ENCODE measurements at places on chromosomes 1 and 21. TPM values are rescaled to one million over a fixed set of nuclear protein-coding genes. Genes with fewer than 3 reads are reported as not detected.

- H3K36me3 ChIP-seq: peaks cover 22% of the 10 kb centered on the region
- no peak overlapping the region for H3K4me3 ChIP-seq
- no peak for DNase-seq
- no peaks in the 10 kb centered on the region for H3K27me3 ChIP-seq
Measured at GRCh38 chr21:8997011-8997440, 1524.4 kb upstream of the TPTE start.

- no peak overlapping the region for H3K4me3 ChIP-seq
- DNase-seq: peak; percentile 19
- H3K4me1 ChIP-seq: peaks cover 8% of the 10 kb centered on the region
- no peaks in the 10 kb centered on the region for H3K27me3 ChIP-seq
- peaks cover 9% of the 10 kb centered on the region for H3K36me3 ChIP-seq
- H3K27ac ChIP-seq: no peak overlapping the region
Measured at GRCh38 chr1:225318706-225319575, 108.9 kb downstream of the LBR start.

DNA sequence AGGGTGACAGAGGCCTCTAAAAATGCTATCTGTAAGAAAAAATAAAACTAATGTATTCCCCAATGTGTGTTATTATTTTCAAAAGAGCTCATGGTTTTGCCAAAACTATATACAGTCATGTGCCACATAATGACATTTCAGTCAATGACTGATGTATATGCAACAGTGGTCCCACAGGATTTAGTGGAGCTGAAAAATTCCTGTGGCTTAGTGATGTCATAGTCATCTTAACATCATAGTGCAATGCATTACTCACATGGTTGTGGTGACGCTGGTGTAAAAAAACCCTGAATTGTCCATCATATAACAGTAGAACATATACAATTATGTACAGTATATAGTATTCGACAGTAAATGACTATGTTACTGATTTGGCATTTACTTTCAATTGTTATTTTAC, 172.4 kb downstream of the CACNA1E start:
- no peak overlapping the region for H3K4me3 ChIP-seq
- H3K27me3 ChIP-seq: no peaks in the 10 kb centered on the region

TMEM61 gene
- total RNA-seq: 1.3 TPM

DNA sequence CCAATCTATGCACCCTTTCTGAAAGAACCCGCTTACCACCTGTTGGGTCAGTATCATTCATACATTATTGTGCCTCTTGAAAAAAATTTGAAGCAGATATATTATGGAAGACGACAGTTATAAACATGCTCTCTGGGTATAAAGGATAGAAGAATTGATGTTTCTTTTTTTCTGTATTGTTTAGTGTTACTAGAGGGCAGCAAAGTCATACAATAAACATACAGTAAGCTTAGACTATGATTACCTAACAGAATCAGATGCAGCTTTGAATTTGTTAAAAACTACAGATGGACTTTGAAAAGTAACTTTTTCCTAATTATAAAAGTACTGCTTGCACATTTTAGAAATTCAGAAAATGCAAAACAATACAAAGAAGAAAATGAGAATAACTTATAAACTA, 11.1 kb upstream of the PAXBP1 start:
- no peak overlapping the region for H3K27ac ChIP-seq
- DNase-seq: no peak
- H3K4me1 ChIP-seq: peaks cover 1% of the 10 kb centered on the region
- H3K27me3 ChIP-seq: no peaks in the 10 kb centered on the region
- H3K36me3 ChIP-seq: peaks cover 1% of the 10 kb centered on the region

GRCh38 chr1:40362699-40363098, 10.8 kb upstream of the SMAP2 start:
- no peak for DNase-seq
- H3K27me3 ChIP-seq: peaks cover 2% of the 10 kb centered on the region
- no peak overlapping the region for H3K4me3 ChIP-seq
- H3K36me3 ChIP-seq: no peaks in the 10 kb centered on the region
- no peak overlapping the region for H3K27ac ChIP-seq
- H3K4me1 ChIP-seq: no peaks in the 10 kb centered on the region

- peaks cover 3% of the 10 kb centered on the region for H3K27me3 ChIP-seq
- no peak overlapping the region for H3K4me3 ChIP-seq
- no peak for DNase-seq
- no peaks in the 10 kb centered on the region for H3K4me1 ChIP-seq
- no peak overlapping the region for H3K27ac ChIP-seq
Measured at GRCh38 chr1:182050481-182051448, 10.7 kb downstream of the ZNF648 start.

- H3K4me1 ChIP-seq: peaks cover 3% of the 10 kb centered on the region
- H3K4me3 ChIP-seq: no peak overlapping the region
- no peaks in the 10 kb centered on the region for H3K36me3 ChIP-seq
- peaks cover 10% of the 10 kb centered on the region for H3K27me3 ChIP-seq
Measured at GRCh38 chr1:10774615-10775310, 21.7 kb downstream of the CASZ1 start.

MECR gene
- total RNA-seq: 35.9 TPM

GRCh38 chr1:15036101-15036500, 117.4 kb upstream of the TMEM51 start:
- no peak overlapping the region for H3K27ac ChIP-seq
- no peak overlapping the region for H3K4me3 ChIP-seq
- H3K4me1 ChIP-seq: peaks cover 2% of the 10 kb centered on the region
- peaks cover 1% of the 10 kb centered on the region for H3K36me3 ChIP-seq
- no peaks in the 10 kb centered on the region for H3K27me3 ChIP-seq

KIF14 gene
- total RNA-seq: 7.8 TPM

DNA sequence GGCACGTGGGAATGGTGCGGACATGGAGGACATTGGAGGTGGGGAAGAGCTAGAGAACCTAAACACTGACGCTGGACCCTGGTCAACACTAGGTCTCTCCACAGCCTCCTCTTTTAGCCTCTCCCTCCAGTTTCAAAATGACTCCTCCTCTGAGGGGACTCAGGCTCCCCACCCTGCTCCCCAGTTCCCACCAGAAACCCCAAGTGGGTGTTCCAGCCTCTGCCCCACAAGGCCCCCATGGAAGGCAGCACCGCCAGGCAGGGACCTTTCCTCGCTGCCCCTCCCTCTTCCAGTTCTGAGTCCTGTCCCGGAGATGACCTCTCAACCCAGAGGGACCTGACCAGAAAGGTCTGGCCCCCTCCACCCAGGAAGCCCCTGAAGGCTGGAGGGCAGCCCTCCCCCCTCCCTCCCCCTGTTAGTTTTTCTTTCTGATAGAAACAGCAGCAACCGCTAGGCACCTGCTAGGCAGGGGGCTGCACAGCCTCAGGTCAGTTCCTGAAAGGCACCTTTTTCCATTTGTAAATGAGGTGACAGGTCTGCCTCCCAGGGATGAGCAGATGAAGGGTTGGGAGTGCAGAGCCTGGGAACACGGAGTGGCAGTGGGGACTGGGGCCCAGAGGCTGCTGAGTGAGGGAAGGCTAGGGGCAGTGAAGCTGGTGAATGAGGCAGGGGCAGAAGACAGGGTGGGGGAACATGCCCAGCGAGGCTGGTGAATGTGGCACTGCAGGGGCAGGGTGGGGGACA, 9.3 kb upstream of the ITGB2 start:
- peaks cover 70% of the 10 kb centered on the region for H3K27me3 ChIP-seq
- H3K27ac ChIP-seq: no peak overlapping the region
- no peak for DNase-seq
- peak overlapping the region; percentile 40 for H3K4me3 ChIP-seq
- no peaks in the 10 kb centered on the region for H3K36me3 ChIP-seq

BSND gene
- not detected for total RNA-seq

- H3K4me1 ChIP-seq: no peaks in the 10 kb centered on the region
- H3K27me3 ChIP-seq: no peaks in the 10 kb centered on the region
- H3K36me3 ChIP-seq: no peaks in the 10 kb centered on the region
- no peak overlapping the region for H3K4me3 ChIP-seq
Measured at GRCh38 chr1:12810691-12811408, 19.7 kb downstream of the PRAMEF1 start.

GRCh38 chr1:248851390-248851789, 7.5 kb downstream of the ZNF692 start:
- no peak for DNase-seq
- H3K36me3 ChIP-seq: peaks cover 21% of the 10 kb centered on the region
- H3K27ac ChIP-seq: no peak overlapping the region
- no peaks in the 10 kb centered on the region for H3K27me3 ChIP-seq

DNA sequence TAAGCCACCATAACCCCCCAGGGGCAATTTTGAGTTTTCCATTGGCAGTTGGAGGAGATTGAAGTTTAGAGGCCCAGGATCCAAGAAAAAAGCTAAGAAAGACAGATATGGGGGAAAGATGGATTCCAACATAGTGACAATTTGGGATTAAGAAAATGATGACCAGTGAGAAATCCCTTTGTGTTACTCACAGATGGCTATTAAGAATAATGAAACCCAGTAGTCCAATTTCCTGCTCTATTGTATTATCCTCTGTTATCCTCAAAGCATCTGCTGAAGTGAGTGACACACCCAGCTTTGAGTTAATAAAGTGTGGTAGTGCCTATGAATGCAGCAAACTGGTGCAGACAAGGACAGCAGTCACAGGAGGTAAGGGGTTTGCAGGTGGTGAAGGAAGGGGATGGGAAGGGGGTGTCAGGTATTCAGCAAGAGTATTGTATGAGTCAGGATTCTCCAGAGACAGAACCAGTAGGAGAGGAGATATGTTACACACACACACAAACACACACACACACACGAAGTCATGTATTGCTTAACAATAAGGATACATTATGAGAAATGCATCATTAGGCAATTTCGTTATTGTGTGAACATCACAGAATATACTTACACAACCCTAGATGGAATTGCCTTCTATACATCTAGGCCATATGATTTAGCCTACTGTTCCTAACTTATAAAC, 112.4 kb upstream of the VANGL1 start:
- peaks cover 36% of the 10 kb centered on the region for H3K4me1 ChIP-seq
- H3K4me3 ChIP-seq: no peak overlapping the region
- no peak for DNase-seq
- H3K27ac ChIP-seq: no peak overlapping the region

SV2A gene
- total RNA-seq: 21.8 TPM

DNA sequence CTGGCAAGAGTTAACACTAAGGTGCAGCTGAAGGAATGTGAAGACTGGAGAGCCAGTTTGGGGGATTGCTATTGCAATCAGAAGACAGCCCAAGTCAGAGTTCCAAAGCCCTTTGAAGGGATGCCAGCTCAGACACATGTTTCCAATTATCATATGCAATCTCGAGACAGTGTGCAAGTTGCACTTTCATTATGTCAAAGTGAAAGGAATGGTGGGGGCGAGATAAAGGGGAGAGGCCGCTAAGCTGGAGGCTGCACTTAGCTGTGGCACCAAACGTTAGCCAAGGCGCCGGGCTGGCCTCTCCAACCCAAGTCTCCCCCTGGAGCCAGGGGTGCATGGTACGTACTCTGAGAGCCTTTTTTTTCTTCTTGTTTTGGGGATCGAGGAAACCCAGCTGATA, 58.0 kb downstream of the NGF start:
- no peaks in the 10 kb centered on the region for H3K4me1 ChIP-seq
- no peak for DNase-seq
- no peaks in the 10 kb centered on the region for H3K27me3 ChIP-seq
- H3K4me3 ChIP-seq: no peak overlapping the region

GRCh38 chr1:60969971-60970509, 112.3 kb upstream of the NFIA start:
- H3K4me3 ChIP-seq: no peak overlapping the region
- peaks cover 5% of the 10 kb centered on the region for H3K4me1 ChIP-seq
- no peak for DNase-seq
- H3K27ac ChIP-seq: peak overlapping the region; percentile 42
- peaks cover 32% of the 10 kb centered on the region for H3K27me3 ChIP-seq

DNA sequence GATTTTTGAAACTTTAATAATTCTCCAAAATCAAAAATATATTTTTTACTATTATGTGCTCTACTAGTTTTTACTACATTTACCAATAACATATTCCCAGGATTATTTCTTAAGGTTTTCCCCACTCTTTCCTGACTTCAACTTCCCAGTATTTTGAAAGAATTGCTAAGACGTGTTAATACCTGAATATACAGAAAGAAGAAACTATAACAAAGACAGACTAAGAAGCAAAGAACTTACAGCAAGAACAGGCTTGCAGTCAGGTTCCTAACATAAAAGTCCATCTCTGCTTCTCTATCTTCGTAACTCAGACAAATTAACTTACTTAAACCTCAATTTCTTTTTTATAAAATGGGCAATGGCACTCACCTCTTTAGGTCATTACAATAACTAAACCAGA, 63.2 kb downstream of the SRSF11 start:
- H3K27me3 ChIP-seq: no peaks in the 10 kb centered on the region
- H3K36me3 ChIP-seq: peaks cover 12% of the 10 kb centered on the region

GRCh38 chr1:234659538-234659937, 49.6 kb upstream of the IRF2BP2 start:
- no peak for DNase-seq
- no peaks in the 10 kb centered on the region for H3K27me3 ChIP-seq
- no peak overlapping the region for H3K27ac ChIP-seq
- H3K4me3 ChIP-seq: no peak overlapping the region

SPRR1B gene
- total RNA-seq: not detected

- H3K27ac ChIP-seq: no peak overlapping the region
- H3K4me3 ChIP-seq: no peak overlapping the region
- no peaks in the 10 kb centered on the region for H3K36me3 ChIP-seq
- H3K27me3 ChIP-seq: no peaks in the 10 kb centered on the region
Measured at GRCh38 chr1:69038379-69038778, 529.3 kb upstream of the LRRC7 start.

NTRK1 gene
- total RNA-seq: not detected

GRCh38 chr1:94126651-94127050, 5.7 kb upstream of the ABCA4 start:
- no peak overlapping the region for H3K27ac ChIP-seq
- no peaks in the 10 kb centered on the region for H3K27me3 ChIP-seq
- no peaks in the 10 kb centered on the region for H3K36me3 ChIP-seq
- peaks cover 21% of the 10 kb centered on the region for H3K4me1 ChIP-seq
- H3K4me3 ChIP-seq: no peak overlapping the region
- DNase-seq: no peak

GRCh38 chr1:58432851-58433668, 113.5 kb downstream of the OMA1 start:
- H3K27ac ChIP-seq: no peak overlapping the region
- no peaks in the 10 kb centered on the region for H3K27me3 ChIP-seq
- DNase-seq: no peak
- H3K4me1 ChIP-seq: peaks cover 5% of the 10 kb centered on the region
- H3K36me3 ChIP-seq: no peaks in the 10 kb centered on the region

DNA sequence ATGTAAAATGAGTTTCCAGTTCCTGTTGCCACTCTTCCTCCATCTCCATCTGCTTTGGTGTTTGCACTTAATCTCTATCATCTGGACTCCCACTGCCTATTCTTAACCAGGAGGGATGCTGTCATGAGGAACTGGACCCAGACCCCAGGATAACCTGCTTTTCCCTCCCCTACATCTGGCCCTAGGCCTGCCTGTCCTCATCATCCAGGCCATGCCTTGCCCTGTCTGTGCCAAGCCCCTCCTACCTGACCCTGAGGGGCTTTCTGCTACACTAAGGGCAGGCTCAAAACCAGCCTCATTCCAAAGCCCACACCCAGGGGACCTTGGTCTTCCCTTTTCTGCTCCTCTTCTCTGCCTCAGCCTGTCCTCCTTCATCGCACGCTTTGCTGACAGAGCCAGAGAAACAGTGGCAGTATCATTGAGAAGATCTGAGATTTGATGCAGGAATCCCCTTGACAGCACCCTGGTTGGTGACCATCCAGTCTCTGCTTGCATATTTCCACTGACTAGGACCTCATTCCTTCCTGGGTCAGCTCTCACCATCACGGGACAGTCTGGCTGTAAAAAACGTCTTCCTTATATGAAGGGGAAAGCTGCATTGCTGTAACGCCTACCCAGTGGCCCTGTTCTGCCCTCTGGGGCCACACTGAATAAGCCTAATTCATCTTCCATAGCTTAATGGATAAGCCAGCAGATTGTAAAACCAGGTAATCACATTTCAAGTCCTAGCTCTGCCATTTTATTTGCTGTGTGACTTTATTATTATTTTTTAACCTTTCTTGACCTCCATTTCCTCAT, 38.8 kb downstream of the PLXNA2 start:
- H3K27ac ChIP-seq: no peak overlapping the region
- H3K36me3 ChIP-seq: peaks cover 5% of the 10 kb centered on the region
- peaks cover 23% of the 10 kb centered on the region for H3K4me1 ChIP-seq

Measured in progenitor cell of endocrine pancreas (in vitro differentiated cells).